Brain microvascular endothelial cell (primary cell): ENCODE measurements at places on chromosomes 6 and 20.

DNA sequence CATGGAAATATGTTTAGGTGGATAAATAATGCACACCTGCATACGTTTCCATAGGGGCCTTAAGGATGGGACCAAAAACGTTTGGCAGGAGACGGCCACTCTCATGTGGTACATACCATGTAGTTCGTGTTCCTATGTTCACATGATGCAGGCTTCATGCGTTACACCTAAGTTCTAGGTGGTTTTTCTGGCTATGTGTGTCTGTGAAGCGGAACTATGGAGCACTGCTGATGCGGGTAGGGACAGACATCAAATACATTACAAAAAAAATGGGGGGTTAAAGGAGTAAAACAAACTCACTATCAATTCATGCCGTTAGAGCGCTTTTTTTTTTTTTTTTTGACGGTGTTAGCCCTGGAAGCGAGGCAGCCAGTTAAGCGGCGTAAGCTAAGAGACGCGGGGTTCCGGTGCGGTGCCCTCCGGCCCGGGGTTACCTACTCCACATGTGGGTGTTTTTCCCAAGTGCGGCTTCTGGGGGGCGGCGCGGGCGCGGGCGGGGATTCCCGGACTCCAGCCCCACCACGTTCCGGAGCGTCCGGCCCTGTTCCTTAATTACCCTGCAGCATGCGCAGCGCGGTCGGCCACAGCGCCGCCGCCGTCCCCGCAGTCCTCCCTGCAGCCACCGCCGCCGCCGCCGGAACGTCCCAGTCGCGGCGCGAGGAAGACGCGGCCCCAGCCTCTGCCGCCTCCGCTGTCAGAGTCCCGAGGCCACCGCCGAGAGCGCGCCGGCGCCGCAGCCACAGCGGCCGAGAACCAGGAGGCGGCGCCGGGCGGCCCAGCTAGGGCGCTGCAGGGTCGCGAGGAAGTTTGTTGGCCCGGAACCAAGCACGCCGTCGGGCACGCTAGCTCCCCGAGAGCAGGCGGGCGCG is 648 bp downstream of the COL19A1 start:
- DNase-seq, result peak; percentile 7

GRCh38 chr6:28303570-28303969 is 22.2 kb downstream of the PGBD1 start:
- DNase-seq, result no peak

DNA sequence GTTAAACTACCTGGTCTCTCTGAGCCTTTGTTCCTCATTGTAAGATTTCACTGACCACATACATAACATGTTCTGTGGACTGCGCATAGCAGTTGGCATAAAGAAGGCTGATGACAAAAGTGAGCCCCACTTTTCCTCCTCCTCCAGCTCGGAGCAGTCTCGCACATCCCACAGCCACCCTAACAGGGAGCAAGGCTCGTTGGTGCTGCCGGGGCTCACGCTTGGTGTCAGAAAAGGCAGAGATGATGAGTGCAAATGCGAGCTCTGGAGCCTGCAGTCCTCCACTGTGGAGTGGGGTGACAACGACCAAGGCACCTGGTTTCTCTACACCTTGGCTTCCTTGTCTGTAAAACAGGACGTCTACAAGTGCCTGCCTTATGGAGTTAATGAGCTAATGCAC is 9.7 kb downstream of the TGM3 start:
- DNase-seq, result no peak

- DNase-seq, result no peak
These were observed 110.8 kb downstream of the RFPL4B start for GRCh38 chr6:112457886-112458285.

DNA sequence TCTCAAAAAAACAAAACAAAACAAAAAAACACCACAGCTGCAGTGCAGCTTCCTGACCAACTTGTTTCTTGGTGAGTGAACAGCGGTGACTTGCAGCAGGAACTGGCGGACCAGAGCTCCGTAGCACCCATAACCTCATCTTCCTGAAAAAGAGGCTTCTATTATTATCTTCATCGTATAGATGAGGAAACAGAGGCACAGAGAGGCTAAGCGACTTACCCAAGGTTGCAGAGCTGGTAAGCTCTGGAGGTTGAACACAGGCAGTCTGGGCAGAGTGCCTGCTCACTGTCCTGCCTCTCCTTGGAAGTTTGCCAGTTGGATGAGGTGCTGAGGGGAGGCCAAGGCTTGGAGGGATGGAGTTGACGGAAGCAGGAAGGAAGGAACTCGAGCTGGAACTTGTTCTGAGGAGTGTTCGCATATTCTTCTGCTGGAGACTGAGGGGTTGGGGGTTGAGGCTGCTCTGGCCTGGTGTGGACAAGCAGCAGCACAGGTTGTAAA is 47.9 kb upstream of the CCDC167 start:
- peak; percentile 27 for DNase-seq
